ENCODE measurements at places on chromosomes 7 and 10.

GRCh38 chr7:157966490-157966889 is 621.1 kb downstream of the PTPRN2 start:
- no peak for DNase-seq

DNA sequence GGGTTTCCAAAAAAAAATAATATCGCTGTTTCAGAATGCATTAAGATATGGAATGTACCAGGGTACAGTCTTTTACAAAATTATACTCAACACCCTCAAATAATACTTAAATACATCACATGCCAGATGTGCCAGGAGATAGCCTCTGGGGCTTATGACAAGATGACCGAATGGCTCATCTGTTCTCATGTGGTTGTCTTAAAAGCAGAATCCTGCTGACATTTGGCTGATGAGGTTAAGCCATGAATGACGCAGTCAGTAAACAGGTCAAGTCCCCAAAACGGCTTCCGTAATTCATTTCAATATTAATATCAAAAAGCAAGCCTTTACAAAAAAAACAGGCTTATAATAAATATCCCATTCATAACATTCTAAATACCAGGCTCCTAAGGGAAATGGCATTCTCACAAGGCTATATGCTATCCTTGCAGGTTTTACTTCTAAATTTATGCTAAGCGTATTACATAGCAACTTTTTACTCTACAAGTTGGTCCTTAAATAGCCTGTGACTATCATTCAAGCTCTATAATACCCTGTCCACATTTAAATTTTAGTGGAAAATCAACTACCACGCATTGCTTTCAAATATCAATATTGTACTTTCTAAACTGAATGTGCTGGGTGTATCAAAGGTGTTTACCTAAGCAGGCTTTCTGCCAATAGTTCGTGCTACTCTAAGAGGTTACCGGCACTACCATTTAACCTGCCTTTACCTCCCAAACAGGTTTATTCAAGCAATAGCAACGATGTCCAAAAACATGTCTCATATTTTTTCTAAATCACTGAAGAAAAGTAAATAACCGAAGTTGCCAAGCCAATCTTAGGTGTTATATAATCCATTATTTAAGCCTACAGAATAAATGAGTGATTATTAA is 15.6 kb downstream of the SMURF1 start:
- no peak for DNase-seq

- DNase-seq = peak; percentile 24
Observed at GRCh38 chr10:3248526-3249306, 76.1 kb upstream of the PITRM1 start.

- no peak for DNase-seq
Observed at GRCh38 chr10:28577506-28577905, 44.6 kb downstream of the WAC start.

- no peak for DNase-seq
Observed at GRCh38 chr10:86105640-86106039, 261.0 kb downstream of the GRID1 start.

- DNase-seq = peak; percentile 41
Observed at GRCh38 chr10:22713853-22714478, 412 bp downstream of the PIP4K2A start.

- no peak for DNase-seq
Observed at GRCh38 chr7:138204285-138204981, 128.2 kb downstream of the AKR1D1 start.

- no peak for DNase-seq
Observed at GRCh38 chr7:87091487-87092066, 32.1 kb upstream of the ELAPOR2 start.

DNA sequence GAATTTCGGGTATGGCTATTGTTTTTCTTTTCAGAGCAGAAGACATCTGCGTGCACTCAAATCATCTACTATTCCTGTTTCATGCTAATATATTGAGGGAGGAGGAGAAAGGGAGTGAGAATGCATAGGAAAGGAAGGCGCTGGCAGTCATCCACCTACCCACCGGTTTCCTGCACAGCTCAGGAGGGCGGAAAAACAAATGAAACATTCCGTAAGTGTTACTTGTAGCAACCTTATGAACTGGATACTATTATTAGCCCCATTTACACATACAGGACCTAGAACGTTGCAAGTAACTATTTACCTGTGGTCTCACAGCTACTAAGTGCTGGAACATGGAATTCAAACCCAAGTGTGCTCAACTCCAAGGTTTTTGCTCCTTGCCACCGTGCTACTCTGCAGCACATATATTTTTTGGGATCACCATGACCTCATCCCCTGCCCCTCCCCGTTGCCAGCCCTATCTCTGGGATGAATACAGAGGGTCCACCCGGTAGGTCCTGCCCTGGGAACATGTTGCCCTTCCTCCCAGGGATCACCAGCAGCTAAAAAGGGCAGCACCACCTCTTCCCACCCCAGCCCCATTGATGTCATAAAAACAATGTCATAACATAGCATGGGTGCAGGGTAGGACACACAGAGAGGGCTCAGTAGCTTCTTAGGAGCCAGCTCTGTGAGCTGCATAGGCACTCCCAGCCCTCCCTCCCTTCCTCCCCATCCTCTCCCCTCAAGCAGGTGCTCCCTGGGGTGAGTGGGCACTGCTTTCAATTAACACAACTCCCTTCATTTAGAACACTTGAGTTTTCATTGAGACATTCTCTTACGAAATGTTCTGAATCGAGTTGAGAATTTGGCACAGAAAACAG is 16.9 kb downstream of the GFRA1 start:
- no peak for DNase-seq

DNA sequence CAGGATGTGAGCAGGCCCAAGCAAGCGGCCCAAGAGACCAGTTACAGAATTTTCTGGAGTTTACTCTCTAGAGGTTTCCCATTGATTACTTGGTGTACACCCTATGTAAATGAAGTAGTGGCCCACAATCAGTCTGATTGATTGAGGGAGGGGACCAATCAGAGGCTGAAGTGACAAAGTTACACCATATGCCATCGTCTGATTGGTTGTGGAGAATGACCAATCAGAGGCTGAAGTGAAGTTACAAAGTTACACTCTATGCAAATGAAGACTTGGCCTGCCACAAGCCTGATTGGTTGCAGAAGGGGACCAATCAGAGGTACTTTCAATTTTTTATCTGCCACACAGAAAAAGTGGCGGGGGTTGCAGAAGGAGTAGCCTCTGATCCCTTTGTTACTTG is 83.7 kb downstream of the KIF20B start:
- DNase-seq = no peak

GRCh38 chr7:138625084-138625848 is 75.9 kb downstream of the SVOPL start:
- peak; percentile 38 for DNase-seq

DNA sequence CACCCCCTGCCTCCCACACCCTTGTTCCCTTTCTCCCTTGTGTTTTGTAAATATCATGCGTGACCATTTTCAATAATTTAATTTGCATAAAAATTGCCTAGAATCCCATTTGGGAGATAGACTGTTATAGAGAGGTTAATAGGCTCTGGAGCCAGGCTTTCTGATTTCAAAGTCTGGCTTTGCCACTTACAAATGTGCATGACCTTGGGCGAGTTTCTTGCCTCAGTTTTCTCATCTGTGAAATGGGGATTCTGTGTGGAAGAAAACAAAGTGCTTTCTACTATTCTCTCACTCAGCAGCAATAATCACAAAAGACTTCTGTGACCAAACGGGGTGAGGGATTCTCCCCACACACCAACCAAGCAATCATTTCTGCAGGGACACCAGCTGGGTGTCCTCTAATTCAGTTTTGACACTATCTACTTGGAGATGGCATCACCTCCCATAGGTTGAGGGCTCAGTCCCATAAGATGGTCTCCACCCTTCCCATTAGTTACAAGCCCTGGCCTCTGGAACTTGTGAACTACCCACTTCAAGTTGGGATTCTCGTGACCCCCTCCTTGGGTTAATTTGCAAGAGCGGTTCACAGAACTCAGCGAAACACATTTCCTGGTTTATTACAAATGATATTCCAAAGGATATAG is 3.5 kb upstream of the ZNF22 start:
- no peak for DNase-seq

DNA sequence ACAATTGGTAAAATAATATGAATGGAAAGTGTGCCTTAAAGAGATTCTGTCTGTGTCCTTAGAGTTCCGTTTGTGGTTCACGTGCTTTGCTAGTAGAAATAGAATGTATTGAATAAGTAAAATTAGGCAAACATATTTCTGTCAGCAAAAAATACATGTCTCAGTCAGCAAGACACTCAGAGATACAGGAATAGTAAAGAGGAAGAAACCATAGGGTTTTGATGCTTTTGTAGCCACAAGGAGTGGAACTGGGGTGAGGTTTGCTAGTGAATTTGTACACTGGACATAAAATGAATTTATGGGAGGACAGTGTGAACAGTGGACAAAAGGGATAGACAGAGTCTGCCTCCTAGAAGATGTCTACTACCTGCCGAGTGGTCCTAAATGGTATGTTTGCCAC is 289.2 kb upstream of the NRP1 start:
- no peak for DNase-seq

- no peak for DNase-seq
Observed at GRCh38 chr10:114539623-114540022, 118.5 kb downstream of the ABLIM1 start.

GRCh38 chr10:80122746-80123145 is 9.8 kb upstream of the PLAC9 start:
- DNase-seq = no peak

DNA sequence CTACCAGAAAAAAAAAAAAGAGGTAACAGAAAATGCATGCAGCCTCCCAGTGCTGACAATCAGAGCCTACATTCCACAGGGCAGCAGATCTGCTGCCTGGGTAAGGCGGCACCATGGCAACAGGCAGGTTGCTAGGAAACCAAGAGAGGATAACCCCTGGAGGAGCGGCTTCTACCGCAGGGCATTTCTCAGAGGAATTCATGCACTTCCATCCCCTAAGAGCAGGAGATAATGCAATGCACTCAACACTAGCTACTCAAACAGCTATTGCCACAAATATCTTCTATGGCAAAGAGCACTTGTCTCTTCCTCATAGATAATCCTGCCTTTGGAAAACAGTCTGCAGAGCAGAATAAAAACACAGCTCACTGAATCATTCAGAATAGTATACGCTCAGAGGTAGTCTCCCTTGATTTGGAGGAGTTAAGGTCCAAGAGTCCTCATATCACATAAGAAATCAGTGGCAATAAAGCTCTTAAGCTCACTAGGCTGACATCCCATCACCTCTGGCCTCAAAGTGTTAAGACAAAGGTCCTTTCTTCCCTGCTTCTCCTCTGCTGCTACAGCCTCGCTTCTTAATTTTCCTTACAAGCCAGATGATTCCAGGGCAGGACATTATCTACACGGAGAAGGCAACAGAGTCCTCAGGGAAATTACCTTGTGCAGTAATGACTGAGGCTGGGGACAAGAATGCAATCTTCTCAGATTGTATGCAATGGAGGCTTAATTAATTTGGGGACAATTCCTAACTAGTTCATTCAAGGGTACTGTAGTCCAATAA is 10.7 kb downstream of the PSAP start:
- DNase-seq = no peak

DNA sequence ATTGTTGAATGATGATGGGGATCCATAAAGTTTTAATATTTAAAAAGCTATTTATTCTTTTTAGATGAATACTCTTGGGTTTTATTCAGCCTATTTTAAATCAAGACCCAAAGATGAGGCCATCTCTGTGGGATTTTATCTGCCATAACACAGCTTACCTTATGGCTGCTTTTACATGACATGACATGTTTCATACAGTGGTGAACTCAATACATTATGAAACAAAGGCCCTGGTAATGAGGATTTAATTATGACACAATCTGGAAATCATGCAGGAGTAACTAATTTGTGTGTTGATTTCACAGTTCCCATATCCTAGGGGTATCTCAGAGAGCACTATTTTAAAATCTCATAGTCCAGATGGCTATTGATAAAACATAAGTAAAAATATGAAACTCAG is 661.8 kb upstream of the FZD8 start:
- DNase-seq = no peak

DNA sequence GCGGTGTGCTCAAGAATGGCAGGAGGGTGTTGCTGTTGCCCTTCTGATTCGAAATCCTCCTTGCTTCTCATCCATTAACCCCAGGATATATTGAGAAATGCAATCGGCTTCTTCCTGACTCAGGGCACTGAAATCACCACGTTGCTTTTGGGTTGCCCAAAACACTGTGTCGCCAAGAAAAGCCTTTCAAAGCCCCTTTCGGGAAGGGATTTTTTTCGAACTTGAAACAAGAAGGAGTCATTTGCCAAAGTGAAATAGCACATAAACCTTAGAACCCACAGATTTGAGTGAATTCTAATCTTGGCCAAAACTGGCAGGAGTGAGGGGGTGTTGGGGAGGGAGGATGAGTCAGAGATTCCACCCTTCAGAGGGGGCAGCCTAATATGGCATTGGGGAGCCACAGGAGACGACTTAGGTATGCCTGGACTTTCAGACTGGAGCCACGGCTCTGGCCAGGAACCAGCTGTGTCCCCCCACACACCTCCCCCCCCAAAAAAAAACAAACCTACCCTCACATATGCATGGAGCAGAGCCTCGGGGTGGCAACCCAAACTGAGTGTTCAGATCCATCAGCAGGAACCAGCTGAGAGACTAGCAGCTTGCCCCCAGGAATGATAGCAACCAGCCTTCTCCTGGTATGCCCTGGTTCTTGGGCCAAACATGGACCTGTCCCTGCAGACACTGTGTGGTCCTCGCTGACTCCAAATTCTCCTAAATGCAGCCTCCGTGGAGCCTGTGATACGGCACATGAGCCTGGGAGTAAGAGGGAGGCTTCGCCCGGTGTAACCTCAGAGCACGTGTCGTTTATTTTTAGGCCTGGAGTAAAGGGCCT is 138.4 kb downstream of the FGFR2 start:
- DNase-seq = no peak

DNA sequence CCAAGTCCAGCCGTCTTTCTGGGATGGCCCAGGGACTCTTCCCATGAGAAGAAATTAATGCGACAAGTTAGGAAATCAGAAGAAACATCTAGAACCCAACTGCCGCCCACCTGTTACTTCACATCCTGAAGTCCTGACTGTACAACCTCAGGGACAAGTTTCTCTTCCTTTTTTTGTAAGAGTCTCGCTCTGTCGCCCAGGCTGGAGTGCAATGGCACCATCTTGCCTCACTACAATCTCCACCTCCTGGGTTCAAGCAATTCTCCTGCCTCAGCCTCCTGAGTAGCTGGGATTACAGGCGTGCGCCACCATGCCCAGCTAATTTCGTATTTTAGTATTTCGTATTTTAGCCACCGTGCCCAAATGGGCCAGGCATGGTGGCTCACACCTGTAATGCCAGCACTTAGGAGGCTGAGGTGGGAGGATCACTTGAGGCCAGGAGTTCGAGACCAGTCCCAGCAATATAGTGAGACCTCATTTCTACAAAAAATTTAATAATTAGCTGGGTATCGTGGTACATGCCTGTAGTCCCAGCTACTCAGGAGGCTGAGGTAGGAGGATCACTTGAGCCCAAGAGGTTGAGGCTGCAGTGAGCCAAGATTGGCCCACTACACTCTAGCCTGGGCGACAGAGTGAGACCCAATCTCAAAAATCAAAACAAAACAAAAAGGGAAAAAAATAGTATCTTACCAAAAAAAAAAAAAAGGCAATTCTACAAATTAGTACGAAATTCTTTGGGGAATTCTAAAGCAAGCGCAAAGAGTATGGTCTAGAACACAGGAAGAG is 20.8 kb downstream of the LAT2 start:
- DNase-seq = no peak

All from activated CD4-positive, alpha-beta T cell treated with anti-CD3 and anti-CD28 coated beads, Interleukin-2, amount 50 U/mL, for 16 hours (primary cell).